Activated CD4-positive, alpha-beta T cell treated with anti-CD3 and anti-CD28 coated beads, Interleukin-10, Interleukin-2, amounts not matched to agents 100 ng/mL and 50 ng/mL, durations not matched to agents 16 hours and 8 hours (primary cell): ENCODE measurements at places on chromosomes 5 and 9.
A peak's percentile ranks its signal among the peaks of the same experiment; 100 is the strongest.

DNA sequence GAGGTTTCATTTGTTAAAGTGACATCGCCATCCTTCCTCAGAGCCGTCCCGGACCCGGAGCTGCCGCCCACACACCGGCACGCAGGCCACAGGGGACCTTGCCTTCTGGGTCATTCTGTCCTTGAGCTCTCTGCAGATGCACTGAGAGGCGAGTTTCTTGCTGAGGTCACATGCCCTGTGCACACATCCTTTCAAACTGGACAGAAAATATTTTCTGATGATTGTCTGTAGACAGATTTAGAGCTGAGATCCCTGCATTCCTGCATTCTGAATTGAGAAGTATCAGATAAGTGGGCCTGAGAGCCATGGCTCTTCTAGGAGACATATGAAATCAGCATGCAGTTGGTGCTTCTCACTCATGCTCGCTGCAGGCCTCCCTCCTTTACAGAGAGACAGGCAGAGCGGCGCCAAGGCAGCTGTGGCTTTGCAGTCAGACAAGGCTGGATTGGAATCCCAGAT, 25.4 kb downstream of the BOD1 start:
- DNase-seq: no peak

DNA sequence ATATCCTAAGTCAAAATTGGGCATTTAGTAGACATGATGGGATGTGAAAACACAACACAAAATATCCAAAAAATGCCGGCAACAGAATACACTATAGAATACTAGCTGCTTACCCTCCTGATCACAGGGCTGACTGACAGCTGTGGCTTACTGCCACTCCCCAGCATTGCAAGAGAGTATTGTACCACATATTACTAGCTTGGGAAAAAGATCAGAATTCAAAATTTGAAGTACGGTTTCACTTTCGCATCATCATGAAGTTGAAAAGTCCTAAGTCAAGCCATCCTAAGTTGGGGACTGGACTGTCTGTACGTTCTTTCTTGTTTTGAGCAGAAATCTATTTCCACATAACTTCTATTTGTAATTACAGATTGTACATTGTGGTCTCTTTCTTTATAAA, 851.4 kb downstream of the MAT2B start:
- no peak for DNase-seq

GRCh38 chr9:129467004-129467588, 153.8 kb downstream of the C9orf50 start:
- DNase-seq: no peak

DNA sequence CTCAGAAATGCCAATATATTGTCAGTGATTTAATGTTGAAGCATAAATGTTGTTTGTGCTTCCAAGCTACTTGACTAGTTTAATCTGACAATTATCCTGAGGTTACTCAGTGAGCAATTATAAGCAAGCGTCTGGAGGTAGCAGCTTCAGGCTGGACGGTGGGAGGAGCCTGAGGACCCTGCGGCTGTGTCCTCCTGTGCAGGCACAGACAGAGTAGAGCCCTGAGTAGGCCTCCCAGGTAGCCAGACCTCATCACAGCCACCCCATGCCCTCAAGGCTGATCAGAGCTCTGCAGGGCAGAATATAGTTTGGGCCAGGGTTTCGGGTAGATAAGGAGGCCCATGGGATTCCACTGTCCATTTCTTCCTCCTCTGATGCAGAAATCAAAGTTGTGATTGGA, 153.6 kb downstream of the DRD1 start:
- DNase-seq: no peak

DNA sequence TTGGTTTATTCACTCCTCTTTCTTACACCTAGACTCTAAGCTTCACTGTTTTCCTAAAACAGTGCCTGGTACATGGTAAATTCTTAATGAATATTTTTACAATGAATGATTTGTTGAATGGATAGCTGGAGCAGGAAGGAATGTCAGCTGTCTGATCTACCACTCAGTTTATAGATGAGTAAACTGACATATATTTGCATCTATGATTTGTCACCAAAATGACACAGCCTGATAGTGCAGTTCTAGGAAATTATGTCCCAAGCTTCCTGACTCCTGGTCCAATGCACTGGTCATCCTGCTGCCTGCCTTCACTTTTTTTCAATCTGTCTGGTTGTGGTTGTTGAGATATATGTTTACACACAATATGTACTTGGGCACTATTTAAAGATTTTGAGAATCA, 651.7 kb upstream of the WWC1 start:
- DNase-seq: no peak

GRCh38 chr5:93705896-93706295, 35.5 kb downstream of the POU5F2 start:
- DNase-seq: no peak

DNA sequence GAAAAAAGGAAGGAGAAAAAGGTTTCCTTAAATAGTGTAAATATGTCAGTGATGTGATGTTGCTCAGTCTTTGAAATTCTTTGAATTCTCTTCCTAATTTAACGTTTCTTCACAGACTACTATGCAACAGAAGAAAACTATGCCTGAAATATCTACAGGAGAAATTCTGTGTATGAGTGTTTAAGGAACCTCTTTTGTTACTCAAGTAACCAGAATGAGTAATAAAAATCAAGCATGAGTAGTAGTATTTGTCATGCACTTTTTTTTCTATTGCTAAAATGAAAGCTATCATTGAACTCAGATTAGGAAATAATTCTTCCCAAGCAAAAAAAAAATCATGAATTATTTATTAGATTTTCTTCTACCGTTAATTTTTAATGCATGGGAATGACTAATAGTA, 20.3 kb upstream of the THG1L start:
- DNase-seq: peak; percentile 55

DNA sequence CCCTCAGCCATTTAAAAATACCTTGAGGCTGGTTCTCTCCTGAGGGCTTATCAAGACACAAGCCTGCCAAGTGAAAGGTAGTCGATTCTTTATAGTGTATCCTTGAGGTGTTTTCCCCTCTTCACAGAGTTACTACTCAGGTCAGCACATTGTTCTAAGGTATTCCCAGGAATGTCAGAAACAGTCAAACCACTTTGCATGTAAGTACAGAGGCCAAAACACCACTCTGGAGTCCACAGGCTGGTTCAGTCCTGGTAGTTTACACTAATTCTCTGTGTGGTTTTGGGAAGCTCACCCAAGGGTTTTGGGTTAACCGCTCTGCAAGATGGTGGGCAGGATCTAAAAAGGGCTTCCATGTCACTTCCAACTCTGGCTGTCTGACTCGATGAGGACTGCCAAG, 162.3 kb upstream of the PPP2R2B start:
- DNase-seq: no peak

GRCh38 chr5:142008813-142009212, 4.0 kb downstream of the GNPDA1 start:
- DNase-seq: no peak

GRCh38 chr5:168740811-168741213, 161.6 kb upstream of the PANK3 start:
- no peak for DNase-seq

- DNase-seq: no peak
These were observed 36.1 kb downstream of the SLC22A5 start for GRCh38 chr5:132405646-132406045.

GRCh38 chr9:94743035-94743954, 16.8 kb downstream of the AOPEP start:
- no peak for DNase-seq

GRCh38 chr5:139850423-139851016, 54.9 kb downstream of the PSD2 start:
- no peak for DNase-seq

- DNase-seq: no peak
These were observed 339.0 kb upstream of the CTNND2 start for GRCh38 chr5:12242950-12243888.

- no peak for DNase-seq
These were observed 1.9 kb downstream of the ENTPD8 start for GRCh38 chr9:137439158-137439714.

DNA sequence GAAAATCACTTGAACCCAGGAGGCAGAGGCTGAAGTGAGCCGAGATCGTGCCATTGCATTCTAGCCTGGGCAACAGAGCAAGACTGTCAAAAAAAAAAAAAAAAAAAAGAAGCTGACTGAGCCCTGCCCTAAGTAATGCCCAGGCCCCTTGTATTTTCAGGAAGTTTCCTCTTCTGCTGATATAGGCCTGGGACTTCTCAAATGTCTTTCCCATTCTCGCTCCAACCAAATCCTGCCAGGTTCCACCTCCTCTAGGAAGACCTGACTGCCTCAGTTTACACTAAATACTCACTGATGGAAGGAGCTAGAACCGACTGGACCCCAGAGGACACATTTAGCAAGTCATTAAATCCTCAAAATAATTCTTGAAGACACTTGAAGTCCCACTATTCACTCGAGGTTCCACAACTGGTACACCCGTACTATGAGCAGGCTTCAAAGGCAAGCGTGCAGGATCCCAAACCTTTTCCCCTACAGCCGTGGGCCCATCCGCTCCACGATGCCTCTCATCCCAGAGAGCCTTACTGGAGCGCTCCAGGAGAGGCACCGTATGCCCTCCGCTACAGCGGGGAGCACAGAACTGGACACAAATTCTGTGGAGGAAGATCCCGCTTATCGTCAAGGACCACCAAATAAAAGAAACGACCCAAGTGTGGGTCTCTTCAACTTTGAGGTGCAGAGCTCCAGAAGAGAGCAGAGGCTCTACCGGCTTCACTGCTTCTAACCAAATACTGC, 676 bp downstream of the NOL6 start:
- no peak for DNase-seq

DNA sequence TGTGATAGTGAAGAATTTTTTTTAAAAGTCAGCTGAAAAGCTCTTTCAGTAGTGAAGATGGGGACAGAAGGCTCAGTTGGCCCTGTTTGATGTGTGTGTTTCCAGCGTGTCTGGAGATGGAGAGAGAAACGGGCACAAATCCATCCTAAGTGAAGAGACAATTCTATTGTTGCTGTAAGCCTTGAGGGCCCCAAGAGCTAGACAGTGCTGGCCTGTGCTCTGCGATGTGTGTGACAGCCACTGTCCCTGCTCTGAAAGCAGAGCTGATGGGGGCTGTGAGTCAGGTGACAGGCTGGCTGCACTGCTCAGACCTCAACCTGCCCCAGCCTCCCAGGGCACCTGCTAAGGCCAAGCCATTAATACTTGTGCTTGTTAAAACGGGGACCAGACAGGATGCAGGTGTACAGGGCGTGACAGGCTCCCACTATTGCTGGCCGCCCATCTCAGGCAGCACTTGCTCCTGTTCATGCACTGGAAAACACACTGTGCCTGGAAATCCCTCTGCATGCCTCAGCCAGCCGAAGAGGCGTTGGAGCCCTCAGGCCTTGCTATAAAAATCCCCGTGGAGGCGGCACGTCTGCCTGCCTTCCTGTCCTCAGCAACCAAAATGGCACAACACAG, 44.6 kb upstream of the SEMA4D start:
- DNase-seq: no peak

DNA sequence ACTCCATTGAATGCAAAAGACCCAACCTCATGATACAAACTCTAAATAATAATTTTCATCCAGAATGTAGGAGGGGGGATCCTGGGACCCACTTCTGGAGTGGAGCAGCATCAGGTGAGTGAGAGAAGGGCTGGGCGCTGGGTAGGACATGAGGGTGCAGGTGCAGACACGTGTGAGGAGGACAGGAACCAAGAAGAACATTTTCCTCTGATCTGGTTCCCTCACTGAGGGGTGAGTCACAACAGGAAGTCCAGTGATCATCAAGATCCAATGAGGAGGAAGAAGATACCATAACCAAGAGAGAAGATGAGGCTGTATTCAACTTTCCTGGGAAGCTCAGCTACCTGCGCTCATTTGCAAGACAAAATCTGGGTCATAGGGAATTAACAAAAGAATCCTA, 57.4 kb downstream of the SFXN1 start:
- no peak for DNase-seq

GRCh38 chr9:68530618-68531017, 10.1 kb downstream of the TMEM252 start:
- DNase-seq: no peak

- DNase-seq: no peak
These were observed 65.3 kb upstream of the TGFBR1 start for GRCh38 chr9:99039505-99040182.

GRCh38 chr9:79286992-79287707, 284.6 kb upstream of the TLE4 start:
- DNase-seq: no peak

DNA sequence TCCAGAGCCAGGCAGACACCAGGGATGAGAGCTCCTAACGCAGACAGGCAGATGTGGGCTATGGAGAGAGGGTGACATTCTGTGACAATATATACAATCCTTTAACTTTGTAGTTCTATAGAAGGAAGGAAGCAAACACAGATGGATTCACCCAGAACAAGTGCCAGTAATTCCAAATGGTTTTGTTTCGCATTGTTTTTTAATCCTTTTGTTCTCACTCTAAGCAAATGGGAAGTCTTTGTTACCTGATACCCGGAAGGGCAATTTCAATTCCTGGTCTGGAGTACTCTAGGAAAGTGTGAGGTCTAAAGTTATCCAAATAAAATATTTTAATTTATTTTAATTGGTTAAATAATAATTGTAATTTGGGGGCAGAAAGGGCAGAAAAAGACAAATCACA, 2.5 kb downstream of the FRMD3 start:
- DNase-seq: no peak

DNA sequence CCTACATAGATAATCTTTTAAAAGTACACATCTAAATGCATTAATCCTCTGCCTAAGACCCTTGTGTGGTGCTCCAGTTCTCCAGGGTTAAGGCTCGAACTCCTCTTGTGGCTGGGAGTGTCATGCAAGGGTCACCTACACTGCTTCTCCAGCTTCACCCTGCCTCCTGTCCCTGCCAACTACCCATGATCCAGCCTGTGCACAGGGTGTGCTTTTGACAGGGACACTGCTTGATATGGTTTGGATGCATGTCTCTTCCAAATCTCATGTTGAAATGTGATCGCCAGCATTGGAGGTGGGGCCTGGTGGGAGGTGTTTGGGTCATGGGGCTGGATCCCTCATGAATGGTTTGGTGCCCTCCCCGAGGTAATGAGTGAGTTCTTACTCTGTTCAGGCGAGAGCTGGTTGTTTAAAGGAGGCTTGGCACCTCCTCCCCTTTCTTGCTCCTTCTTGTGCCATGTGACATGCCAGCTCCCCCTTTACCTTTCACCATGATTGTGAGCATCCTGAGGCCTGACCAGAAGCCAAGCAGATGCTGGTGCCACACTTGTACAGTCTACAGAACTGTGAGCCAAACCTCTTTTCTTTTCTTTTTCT, 48.5 kb downstream of the SLC22A5 start:
- DNase-seq: no peak

DNA sequence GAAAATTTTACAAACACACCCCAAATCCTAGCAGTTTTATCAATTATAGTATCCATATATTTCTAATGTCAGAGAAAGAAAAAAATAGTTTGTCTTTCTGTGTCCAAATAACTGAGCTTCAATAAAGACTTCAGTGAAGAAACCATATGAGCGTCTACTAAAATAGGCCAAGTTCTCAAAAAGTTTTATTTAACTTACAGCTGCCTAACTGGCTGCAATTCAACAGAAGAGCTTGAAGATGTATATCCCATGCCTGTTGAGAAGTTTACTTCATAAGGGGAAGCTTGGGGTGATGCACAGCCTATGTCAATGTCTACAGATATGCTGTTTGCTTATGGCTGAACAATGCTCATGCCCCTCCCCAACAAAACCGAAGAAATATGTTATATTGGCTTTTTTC, 43.7 kb upstream of the ELOVL7 start:
- DNase-seq: no peak
